Liver (tissue), 10 donors: ENCODE measurements at places on chromosomes 11 and 22.
A peak's percentile ranks its signal among the peaks of the same experiment; 100 is the strongest.

DNA sequence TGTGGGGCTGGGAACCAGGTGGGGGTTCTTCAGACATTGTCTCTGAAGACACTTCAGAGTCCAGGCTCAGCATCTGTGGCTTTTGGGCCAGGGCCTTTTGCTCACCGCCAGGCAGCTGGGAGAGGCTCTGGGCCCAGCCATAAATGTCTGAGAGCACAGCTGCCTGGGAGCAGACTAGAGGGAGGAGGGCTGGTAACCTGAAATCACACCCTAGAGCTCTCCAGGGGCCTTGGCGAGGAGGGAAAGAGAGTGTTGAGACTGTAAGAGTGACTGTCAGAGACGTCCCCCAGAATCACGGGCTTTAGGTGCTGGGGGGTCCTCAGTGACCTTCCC, 4.1 kb downstream of the TRABD start:
- DNase-seq = no peak

DNA sequence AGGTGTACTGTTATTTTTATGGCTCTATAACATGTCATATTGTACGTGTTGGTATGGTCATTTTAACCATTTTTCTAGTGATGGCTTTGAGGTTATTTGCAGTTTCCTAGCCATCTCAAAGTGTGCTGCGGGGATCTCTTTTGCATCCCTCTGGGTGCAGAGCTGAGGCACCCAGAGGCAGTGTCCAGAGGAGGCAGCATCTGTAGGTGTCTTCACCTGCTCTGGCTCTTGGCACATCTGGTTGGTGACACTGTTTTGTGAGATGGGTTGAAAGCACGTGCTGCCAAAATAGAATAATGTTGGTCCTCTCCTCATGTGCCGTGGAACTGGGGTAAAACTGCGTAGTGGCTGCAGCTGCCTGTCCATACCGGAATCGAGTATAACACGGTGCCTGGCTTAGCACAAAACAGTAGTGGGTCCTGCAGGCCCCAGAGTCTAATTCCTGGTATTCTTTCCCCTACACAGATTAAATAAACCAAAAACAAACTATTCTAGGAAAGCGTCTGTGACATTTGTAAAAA, 12.9 kb downstream of the NEAT1 start:
- DNase-seq = peak; percentile 19

GRCh38 chr22:27730641-27731433, 70.7 kb downstream of the MN1 start:
- no peak for DNase-seq

- no peak for DNase-seq
Observed at GRCh38 chr11:15972838-15973237, 383.5 kb downstream of the SOX6 start.

DNA sequence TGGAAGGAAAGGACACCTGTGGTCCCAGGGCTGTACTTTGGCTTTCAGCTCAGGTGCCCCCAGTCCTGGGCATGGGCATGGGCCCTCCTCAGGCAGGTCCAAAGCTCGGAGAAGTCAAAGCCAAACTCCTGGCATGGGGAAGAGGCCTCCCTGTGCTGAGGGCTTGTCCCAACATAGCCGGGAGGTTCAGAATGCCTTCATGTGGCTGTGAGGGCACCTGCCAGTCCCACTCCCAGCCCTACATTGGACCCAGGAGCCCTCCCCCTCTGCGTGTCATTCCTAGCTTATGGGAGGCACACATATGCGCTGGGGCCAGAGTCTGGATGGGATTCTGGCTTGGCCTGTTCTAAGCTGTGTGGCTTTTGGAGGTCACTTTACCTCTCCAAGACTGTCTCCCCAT, 1.0 kb upstream of the KLHL35 start:
- no peak for DNase-seq

- no peak for DNase-seq
Observed at GRCh38 chr11:92410526-92410925, 185.9 kb downstream of the FAT3 start.

GRCh38 chr11:132114185-132114584, 743.8 kb downstream of the NTM start:
- DNase-seq = peak; percentile 35

- no peak for DNase-seq
Observed at GRCh38 chr11:65928667-65929066, 9.4 kb downstream of the DRAP1 start.

DNA sequence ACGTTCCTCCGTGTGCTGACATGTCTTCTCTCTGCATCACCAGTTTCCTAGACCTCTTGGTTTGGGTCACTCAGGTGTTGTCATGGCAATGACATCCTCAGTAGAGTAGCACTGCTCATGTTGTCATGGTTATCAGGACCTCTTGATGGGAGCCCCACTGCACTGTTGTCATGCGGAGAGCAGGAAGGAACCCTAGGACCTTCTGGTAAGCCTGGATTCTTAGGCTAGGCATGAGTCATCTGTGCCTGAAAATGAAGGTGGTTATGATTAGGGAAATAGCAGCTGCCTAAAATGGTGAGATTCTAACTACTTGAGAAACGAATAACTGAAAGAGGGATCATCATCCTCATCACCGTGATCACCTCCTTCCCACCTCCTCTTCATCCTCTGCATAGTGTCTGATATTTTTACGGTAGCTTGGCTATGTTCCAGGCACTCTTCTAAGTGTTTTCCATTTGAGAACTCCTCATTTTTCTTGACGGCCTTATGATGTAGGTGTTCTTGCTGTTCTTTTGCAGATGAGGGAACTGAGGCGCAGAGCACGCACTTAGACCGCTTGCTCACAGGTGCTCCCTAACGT, 858.4 kb downstream of the NTM start:
- DNase-seq = no peak

- no peak for DNase-seq
Observed at GRCh38 chr11:103735497-103736032, 300.9 kb upstream of the DDI1 start.

GRCh38 chr11:68889948-68890446, 13.6 kb downstream of the MRPL21 start:
- no peak for DNase-seq

GRCh38 chr11:28514391-28514790, 406.2 kb downstream of the METTL15 start:
- DNase-seq = no peak

GRCh38 chr11:69682681-69683326, 7.7 kb upstream of the LTO1 start:
- DNase-seq = no peak

DNA sequence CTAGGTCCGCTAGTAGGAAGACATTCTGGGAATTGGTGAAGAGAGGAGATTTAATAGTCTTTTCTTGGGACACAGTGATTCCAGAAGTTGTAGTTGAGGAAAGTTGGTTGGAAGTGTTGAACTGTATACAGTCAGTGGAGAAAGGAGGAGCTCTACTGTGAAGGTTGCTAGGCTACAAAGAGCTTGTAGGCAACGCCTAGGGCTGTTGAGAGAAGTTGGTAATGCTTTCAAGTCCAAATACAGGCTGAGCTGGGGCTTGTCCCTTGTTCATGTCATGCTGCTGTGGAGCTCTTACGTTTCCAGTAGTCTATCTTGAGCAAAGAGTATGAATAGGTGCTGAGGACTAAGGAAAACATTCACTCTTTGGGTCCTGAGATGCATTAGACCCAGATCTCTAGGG, 1.1 kb downstream of the TBCEL start:
- no peak for DNase-seq

DNA sequence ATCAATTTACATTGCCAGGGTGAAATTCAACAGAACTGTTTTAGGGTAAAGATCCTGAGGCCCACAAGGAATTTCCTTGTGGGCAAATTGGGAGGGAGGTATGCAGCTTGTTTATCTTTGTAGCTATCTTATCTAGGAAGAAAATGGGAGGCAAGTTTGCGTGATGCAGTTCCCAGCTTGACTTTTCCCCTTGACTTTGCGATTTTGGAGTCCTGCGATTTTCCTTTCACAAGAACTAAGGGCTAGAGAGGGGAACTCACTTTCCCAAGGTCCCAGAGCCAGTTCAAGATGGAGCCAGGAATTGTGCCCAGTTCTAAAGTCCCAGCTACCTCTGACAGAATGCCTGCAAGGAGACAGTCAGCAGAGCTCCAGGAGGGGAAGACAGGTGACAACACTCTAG, 30.7 kb downstream of the RIBC2 start:
- DNase-seq = no peak

- peak; percentile 45 for DNase-seq
Observed at GRCh38 chr11:76670485-76671236, at the start of gene LRRC32. Gene LRRC32, minus strand, starts transcription at chr11:76670747. Its CDS starts 4,793 bp downstream, at chr11:76665954.

DNA sequence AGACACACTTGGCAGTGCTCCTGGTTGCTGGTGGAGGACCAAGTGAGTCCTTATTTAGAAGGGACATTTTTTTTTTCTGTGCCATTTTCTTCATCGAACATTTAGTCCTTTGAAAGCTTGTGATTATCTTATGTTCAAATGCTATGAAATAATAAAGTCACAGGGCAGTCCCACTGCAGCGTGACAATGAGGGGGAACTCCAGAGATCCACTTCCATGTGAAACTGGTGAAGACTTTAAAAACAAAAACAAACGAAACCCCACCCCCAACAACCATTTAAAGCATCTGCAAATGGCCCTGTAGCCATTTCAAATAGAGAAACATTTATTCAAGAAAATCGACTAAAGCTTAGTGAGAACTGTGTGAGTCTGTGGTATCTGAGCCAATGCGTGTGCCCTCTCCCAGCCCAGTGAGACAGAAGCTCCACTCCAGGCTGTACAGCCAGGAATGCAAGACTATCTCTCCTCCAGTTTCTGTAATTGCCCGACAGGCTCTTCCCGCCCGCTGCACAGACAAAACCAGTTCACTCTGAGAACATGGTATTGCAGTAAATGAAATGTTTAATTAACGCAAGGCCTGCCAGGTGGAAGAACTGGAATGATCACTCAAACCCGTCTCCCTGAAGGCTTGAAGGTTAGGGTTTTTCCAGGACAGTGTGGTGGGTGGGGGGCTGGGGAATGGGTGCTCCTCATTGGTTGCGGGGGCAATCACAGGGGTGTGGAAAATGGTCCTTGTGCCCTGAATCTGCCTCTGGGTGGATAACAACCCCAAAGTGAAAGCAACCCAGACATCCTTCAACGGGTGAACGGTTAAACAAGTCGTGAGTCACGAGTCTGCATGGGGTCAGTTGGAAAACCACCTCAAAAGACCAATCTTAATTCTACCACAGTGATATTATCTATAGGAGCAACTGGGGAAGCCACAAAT, 8.4 kb downstream of the KRTAP5-6 start:
- DNase-seq = no peak

DNA sequence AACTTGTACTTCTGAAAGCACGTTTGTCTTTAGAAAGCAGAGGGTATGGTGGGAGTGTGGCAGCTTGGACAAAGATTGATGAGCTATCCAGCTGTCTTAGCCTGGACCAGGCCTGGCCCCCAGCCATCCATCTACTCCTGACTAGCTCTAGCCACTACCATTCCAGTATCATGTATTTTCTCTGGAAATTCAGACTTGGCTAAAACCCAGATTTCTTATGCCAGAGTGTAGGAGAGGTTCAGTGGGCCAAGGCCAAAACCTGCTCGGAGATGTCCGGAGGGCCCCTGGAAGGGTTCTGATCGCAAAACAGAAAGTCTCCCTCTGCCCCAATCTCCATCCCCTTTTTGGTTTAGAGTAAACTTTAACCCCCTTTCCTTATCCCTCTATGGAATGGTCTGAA, 24.8 kb upstream of the MTCH2 start:
- no peak for DNase-seq

- no peak for DNase-seq
Observed at GRCh38 chr22:50233223-50233622, 11.6 kb downstream of the TUBGCP6 start.

- DNase-seq = peak; percentile 55
Observed at GRCh38 chr11:65506290-65506771, 7.5 kb downstream of the MALAT1 start.

DNA sequence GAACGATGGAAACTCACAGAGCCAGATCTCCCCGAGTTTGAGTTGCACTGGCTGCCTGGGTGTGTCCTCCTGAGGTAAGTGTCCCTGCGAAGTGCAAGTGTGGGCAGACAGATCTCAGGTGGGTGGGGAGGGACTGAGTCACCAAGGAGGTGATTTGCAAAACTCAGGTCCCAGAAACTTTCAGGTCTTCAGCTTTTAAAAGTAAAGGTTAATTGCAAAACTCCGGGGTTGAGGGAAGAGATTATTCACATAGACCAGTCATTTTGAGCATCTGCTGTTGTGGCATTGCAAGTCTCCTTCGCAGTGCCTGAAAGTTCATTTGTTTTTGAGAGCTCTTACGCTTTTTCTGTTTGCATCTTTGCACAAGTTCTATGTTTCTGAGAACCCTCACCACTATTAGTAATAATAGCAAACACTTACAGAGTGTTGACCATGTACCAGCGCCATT, 7.1 kb downstream of the CD44 start:
- no peak for DNase-seq

GRCh38 chr11:101128571-101129202, 926 bp downstream of the PGR start:
- no peak for DNase-seq

GRCh38 chr11:60130496-60130895, 42.0 kb downstream of the MS4A2 start:
- no peak for DNase-seq

DNA sequence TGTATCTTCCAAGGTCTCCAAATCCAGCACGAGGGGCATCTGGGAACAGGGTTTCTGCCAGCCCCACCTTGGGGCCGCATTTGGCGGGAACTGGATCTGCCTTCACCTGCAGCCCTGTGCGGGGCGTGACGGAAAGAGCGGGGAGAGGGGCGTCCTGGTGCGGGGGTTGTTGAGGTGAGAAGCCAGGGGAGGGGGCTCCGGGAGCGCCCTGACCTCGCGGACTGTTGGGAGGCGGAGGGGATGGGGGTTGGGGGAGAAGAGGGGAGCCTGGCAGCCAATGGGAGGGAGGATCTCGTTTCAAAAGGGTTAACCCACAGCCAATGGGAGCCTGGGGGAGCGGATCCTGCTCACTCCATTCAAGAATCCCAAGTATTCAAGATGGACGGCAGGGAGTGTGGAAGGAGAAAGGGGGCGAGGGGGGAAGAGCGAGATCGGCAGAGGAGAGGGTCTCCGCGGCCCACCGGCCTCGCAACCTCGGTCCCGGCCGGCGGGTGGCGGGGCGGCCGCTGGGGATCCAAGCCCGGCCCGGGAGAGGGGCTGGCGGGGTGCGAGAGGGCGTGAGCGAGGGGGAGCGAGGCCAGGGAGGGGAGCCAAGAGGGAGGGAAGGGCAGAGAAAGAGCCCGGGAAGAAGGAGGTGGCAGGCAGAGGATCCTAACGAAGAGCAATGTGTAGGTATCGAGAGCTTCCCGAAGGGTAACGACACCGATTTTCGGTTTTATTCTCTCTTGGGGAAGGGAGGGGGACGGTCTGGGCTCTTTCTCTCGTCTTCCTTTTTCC, 11.5 kb downstream of the YPEL4 start:
- DNase-seq = peak; percentile 60

- DNase-seq = no peak
Observed at GRCh38 chr11:130488848-130489584, 40.6 kb downstream of the ADAMTS15 start.

- DNase-seq = no peak
Observed at GRCh38 chr11:111737444-111738210, 28.6 kb downstream of the PPP2R1B start.

GRCh38 chr11:86938900-86939880, 16.0 kb downstream of the FZD4 start:
- no peak for DNase-seq

DNA sequence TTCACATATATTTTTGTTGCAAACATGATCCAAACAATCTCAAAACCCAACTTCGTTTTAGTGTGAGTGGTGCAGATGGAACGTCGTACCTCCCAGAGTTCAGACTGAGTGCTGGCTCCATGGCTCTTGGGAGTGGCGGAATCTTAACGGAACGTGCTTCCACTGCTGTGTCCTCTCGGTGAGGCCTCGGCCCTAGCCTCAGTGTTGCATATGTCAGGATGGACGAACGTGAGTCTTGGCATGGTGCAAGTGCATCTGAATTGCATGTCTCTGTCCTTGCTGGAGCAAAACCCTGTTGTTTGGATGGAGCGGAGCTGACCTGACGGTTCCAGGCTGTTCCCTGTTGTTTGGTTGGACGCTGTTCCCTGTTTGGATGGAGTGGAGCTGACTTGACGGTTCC, 306.8 kb downstream of the TBC1D22A start:
- DNase-seq = no peak
